Stimulated activated CD8-positive, alpha-beta memory T cell treated with anti-CD3 and anti-CD28 coated beads, Interleukin-4, amount 100 ng/mL, for 1 hour (primary cell): ENCODE measurements at places on chromosomes 2 and 18.

GRCh38 chr2:121080013-121080772 is 204.8 kb downstream of the TFCP2L1 start:
- DNase-seq = no peak

GRCh38 chr2:218873359-218874194 is 7.1 kb upstream of the WNT10A start:
- DNase-seq = no peak

DNA sequence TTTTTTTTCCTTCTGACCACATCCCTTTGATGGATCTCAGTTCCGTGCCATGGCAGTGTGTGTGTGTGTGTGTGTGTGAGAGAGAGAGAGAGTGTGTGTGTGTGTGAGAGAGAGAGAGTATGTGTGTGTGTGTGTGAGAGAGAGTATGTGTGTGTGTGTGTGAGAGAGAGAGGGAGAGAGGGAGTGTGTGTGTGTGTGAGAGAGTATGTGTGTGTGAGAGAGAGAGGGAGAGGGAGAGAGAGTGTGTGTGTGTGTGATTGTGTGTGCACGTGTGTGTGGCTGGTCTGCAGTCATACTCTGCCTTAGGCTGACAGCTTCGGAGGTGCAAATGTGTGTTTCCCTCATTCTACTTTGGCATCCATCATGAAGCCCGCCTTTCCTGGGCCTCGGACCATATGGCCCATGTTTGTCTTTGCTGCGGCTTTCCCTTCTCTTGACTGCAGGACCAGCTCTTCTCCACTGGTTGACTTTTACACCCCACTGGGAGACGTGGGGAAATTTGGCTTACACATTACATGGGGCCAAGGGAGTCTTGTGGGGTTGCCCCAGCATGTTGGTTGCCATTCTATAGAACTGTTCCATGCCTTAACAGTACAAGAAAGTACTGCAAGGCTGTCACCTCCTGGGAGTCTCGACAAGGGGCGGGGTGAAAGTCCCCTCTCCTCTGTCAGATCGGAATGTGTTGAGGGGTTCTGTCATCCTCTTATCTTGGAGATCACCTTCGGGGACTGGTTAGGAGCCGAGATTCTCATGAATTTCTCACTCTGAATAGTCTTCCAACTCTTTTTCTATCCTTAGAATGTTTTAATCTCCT is 21.6 kb downstream of the TSN start:
- DNase-seq = no peak

- DNase-seq = no peak
Measured at GRCh38 chr2:165163761-165164160, 40.1 kb downstream of the SCN3A start.
